ENCODE measurements at places on chromosomes 7 and 10. TPM values are rescaled to one million over a fixed set of nuclear protein-coding genes. Genes with fewer than 3 reads are reported as not detected.

DNA sequence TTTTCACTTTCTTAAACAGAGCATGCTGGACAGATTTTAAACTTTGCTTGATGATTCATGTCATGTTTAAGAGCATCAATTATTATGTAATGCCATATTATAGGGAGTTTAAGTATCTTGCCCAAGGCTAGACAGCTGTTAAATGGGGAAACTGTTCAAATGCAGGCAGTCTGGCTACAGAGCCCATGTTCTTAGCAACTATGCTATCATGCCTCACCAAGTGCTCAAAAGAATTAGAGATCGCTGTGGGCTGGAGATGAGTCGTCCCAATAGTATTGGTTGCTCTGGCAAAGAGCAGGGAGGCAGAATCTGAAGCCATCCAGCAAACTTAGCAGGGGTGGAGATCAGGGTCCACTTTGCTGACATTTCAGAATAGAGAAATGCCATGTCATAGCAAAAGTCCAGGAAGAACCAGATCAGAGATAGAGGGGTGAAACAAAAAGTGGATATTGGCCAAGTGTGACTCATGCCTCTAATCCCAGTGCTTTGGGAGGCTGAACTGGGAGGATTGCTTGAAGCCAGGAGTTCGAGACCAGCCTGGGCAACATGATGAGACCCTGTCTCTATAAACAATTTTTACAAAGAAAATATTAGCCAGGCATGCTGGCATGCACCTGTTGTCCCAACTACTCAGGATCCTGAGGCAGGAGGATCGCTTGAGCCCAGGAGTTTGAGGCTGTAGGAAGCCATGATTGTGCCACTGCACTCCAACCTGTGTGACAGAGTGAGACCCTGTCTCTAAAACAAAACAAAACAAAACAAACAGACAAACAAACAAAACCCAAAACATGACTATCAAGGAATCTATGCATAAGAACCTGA lies 57.8 kb downstream of the BAMBI start:
- peak; percentile 72 for DNase-seq

GRCh38 chr7:100865938-100866728 lies 1.1 kb upstream of the TRIP6 start:
- no peak for DNase-seq

DNA sequence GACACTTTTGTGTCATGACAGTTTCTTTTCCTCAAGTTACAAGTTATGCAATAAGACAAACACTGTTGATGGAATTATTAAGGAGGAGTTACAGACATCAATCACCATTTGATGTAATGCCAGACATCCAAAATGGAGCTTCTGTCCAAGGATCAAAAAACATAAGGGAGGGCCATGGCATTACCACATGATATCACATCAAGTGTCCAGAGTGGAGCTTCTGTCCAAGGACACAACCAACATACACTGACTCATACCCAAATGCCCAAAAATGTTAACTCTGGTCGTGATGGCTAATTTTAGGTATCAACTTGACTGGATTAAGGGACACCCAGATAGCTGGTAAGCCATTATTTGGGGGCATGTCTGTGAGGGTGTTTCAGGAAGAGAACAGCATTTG lies 140.4 kb downstream of the DOCK4 start:
- DNase-seq = no peak

GRCh38 chr10:128124813-128125403 lies 1.3 kb downstream of the MKI67 start:
- DNase-seq = peak; percentile 26

- no peak for DNase-seq
These were observed 335.8 kb upstream of the MBL2 start for GRCh38 chr10:53108317-53108934.

- no peak for DNase-seq
These were observed 299.6 kb upstream of the NFE2L3 start for GRCh38 chr7:25852211-25852938.

GRCh38 chr10:105339669-105340068 lies 698.6 kb downstream of the SORCS3 start:
- DNase-seq = no peak

DNA sequence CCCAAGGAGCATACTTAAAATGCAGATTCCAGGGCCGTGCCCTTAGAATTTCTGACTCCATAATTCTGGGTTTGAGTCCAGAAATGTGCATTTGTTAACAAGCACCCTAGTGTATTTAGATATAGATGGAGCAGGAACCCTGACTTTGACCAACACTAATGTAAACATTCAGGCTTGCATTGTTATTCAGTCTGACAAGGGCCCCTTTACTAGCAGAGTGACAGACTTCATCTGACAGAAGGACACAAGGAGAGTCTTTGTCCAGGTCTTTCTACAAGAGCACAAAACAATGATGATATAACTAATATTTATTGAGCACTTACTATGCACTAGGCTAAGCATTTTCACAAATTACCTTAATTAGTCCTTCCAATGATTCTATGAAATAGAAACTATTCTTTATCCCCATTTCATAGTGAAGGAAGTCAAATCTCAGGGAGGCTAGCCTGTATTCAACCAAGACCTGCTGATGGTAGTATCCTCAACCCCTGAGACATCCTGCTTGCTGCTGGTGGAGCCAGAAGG lies 3.9 kb downstream of the RBP4 start:
- DNase-seq = no peak

GRCh38 chr7:14858410-14858809 lies 44.1 kb downstream of the DGKB start:
- DNase-seq = no peak

DNA sequence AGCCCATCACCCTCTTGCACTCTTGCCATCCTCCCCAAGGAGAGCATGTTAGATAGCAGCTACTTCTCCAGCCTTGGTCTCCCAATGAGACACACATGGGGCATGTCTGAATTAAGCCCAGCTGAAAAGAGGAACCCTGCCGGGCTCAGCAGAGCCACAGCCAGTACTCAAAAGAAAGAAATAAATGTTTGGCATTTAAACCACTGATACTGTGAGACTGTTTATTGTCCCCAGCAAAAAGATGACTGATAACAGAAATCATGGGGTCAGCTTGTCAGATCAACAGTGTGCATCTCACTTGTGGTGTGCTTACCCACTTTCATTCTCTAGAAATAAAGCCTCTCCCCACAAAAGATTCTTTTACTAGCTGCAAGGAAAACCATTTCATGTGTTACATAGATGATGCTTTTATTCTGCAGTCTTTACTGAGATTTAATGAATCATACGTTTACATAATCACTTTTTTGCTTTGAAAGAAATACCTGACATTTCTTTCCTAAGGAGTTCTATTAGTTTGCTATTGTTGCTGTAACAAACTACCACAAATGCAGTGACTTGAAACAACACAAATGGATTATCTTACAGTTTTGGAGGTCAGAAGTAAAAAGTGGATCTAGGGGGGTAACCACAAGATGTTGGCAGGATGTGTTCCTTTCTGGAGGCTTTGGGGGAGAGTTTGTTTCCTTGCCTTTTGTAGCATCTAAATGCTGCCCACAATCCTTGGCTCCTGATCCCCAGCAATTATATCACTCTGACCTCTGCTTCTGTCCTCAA lies 20.9 kb downstream of the ANKRD7 start:
- no peak for DNase-seq

DNA sequence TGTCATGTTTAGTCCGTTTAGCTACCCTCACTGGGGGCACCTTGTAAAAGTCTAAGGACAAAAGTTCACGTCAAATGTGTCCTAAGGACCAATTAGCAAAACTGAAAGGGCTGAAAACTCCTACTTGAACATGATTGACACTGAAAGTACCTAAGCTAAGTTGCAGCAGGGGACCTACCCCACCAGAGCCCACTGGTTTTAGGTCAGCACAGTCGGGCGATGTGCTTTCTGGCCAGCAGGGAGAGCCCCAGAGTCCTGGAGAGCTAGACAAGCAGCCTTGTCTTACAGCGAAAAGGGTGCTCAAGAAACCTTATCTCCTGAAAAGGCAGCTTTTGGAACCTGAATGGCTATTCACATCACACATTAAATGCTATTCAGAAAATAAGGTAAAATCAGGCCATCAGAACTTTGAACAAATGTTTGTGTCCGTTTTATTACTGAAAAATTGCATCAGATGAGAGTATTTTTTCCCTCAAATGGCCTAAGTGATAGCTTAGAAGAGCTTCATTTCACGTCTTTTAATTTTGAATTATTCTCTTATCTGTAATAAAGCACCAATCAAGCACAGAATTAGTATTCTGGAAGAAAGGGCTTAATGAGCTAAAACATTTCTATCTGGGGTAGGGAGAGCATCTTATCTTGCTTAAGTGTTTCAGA lies 52.2 kb upstream of the MKI67 start:
- peak; percentile 36 for DNase-seq

DNA sequence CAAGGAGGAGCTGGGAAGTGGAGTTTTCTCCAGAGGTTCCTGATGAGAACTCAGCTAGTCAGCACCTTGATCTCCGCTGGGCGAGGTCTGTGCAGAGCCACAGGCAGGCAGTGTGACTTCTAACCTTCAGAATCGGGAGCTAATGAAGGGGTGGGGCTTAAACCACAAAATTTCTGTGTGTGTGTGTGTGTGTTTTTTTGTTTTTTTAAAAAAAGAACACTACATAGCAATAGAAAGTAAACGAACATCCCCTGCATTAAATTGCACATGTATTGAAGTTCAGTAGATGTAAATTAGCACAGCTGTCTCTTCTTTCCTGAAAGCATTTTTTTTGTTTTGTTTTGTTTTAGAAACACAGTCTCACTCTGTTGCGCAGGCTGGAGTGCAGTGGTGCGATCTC lies 46.2 kb downstream of the RBM17 start:
- no peak for DNase-seq

GRCh38 chr10:100551738-100552137 lies 16.0 kb downstream of the HIF1AN start:
- no peak for DNase-seq

DNA sequence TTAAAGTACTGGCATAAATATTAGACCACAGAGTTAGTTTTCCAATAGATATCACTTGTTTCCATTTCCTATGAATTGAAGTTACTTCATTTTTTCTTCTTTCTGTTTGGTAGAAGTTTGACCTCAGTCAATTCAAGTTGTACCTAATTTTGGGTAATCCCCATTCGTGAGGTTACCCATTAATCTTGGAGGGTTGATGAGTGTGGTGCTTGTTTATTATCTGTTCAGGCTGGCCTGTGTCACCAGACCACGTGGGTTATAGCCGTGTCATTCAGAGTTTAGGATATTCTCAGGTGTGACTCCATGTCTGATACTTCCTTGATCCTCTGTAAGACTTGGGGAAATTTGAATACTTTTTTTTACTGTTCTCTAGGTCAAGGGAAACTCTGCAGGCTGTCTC lies 133.9 kb upstream of the TPK1 start:
- no peak for DNase-seq

- peak; percentile 84 for DNase-seq
These were observed 9.2 kb downstream of the ITPRIP start for GRCh38 chr10:104328896-104329710.

DNA sequence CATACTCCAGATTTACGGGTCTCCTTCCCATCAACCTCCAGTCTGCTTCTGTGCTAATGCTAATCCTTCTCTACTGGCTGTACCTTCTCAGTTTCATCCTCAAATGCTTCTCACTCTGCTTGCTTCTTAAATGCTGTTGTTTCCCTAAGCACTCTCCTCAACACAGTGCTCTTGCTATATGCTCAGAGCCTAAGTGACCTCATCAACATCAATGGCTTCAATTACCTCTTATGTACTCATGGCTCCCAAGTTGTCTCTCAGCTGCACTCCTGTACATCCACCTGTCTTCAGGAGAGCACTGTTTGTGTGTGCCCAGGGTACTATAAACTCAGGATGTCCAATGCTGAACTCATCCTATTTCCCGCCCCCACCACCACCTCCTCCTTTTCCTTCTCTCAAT lies 22.5 kb downstream of the ELAPOR2 start:
- DNase-seq = no peak

DNA sequence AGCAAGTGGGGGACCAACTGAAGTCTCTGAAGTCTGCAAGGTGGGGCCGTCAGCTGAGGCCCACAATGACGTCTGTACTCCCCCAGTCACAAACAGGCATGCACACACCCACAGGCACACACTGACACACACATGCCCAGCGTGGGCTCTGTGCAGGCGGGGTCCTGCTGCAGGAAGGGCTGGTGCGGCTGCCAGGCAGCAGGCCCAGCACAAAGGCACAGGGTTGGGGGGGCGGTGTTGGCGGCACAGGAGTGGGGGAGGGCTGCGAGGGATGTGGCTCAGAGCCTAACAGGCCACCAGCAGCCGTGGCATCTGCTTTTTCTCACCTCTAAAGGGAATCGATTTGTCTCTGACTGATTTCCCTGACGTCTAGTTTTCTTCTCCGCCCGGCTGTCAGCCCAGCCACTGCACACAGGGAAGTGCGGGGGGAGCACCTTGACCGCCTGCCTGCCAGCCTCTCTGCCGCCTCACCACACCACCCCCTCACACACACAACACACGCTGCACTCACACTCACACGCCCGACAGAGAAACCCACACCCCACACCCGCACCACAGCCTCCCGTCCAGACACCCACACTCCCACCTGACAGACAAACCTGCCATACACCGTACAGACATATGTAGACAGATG lies 43.5 kb upstream of the ZMIZ1 start:
- no peak for DNase-seq

- no peak for DNase-seq
These were observed 501.6 kb downstream of the TCERG1L start for GRCh38 chr10:130809761-130810515.

- DNase-seq = peak; percentile 76
These were observed 27.1 kb downstream of the ATXN7L1 start for GRCh38 chr7:105849122-105849855.

GRCh38 chr10:59904426-59905065 lies 1.8 kb downstream of the CCDC6 start:
- DNase-seq = no peak

- DNase-seq = no peak
These were observed 11.3 kb downstream of the TFR2 start for GRCh38 chr7:100630066-100630465.

The MRLN gene
- total RNA-seq = not detected

The KCNH2 gene
- total RNA-seq = not detected

The HYAL4 gene
- 0.20 TPM for total RNA-seq

The PLXNA4 gene
- 6.9 TPM for total RNA-seq

The ITPRID1 gene
- not detected for total RNA-seq

The PLA2G12B gene
- 0.22 TPM for total RNA-seq

The BAIAP2L1 gene
- 0.22 TPM for total RNA-seq

The ARHGEF5 gene
- total RNA-seq = 0.22 TPM

The PIK3CG gene
- total RNA-seq = 3.5 TPM

The OPN4 gene
- not detected for total RNA-seq

The TFR2 gene
- total RNA-seq = under 0.01 TPM

The LRRN3 gene
- total RNA-seq = not detected

The NRAP gene
- not detected for total RNA-seq

The CALML3 gene
- not detected for total RNA-seq

The ASIC3 gene
- total RNA-seq = under 0.01 TPM

The GLI3 gene
- total RNA-seq = under 0.01 TPM

The CYP3A5 gene
- not detected for total RNA-seq

The HOXA6 gene
- total RNA-seq = 2.4 TPM

The BAZ1B gene
- 34.1 TPM for total RNA-seq

All from lung microvascular endothelial cell (primary cell).